HL-60 (cell line): ENCODE measurements at places on chromosomes 5 and 9.

DNA sequence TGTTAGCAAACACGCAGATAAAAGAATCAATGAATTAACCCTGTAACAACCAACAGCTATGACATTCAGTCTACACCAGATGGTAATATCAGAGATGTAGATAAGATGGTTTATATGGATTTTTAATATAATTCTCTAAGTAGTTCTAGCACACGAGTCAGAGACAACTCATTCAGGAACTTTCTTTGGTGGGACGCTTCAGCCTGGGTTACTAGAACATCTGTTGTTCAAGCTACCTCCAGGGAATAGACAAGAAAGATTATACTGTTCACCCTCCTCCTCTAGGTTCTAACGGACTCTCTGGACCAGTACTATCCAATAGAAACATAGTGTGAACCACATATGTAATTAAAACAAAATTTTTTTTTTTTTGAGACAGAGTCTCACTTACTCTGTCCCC, 73.8 kb downstream of the RAPGEF1 start:
- no peak for DNase-seq

GRCh38 chr9:16912197-16912596, 41.7 kb upstream of the BNC2 start:
- DNase-seq, result no peak

- DNase-seq, result no peak
Observed at GRCh38 chr9:35689542-35690293, at the start of gene TPM2. Gene TPM2 (minus strand): TSS chr9:35689925. CDS start chr9:35689817, 108 bp downstream.

DNA sequence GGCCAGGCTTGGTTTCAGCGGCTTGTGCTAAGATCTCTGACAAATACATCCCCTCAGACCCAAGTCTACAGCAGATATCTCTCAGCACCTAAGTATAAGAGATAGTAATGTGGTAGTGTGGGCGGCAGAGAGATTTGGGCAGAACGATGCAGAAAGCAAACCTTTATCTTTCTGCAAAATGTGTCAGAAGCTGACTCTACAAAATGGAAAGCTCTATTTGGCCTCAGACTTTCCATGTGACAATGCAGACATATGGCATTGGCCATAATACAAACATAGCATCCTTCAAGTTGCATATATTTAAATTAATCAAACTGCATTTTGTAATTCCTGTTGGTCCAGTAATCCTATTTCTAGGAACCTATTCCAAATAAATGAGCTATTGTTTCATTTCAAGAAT, 102.5 kb upstream of the RAI14 start:
- DNase-seq, result no peak

GRCh38 chr5:45098483-45098882, 289.7 kb downstream of the MRPS30 start:
- no peak for DNase-seq

- no peak for DNase-seq
Observed at GRCh38 chr9:99262949-99263418, 40.9 kb downstream of the SEC61B start.

GRCh38 chr5:997001-997474, 11.6 kb upstream of the NKD2 start:
- no peak for DNase-seq

DNA sequence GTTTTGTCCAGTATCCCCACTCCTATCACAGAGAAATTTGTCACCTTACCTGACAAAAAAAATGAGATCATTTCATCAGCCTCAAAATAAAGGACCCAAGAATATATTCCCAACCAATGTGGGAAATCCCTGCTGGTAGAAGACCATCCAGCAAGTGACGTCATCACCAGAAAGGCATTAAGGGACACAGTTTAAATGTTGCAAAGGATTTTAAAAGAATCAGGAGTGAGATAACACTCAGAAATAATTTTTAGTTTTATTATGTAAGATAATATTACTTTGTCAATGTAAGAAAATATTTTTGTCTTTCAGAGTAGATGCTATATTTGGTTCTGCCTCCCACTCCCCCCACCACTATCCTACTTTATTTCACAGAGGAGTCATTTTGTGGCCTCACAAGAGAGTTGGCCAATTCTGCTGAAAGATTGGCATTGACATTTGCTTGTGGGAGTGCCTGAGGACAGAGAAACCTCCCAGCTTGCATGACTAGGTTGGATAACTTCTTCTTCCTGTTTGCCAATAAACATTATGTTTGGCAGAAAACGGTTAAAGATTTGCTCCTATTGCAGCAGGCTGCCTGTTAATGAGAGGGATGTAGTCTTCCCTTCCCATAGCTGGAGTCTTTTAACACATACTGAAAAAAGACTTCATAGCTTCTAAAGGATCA, 288.6 kb upstream of the DAB2 start:
- DNase-seq, result peak; percentile 89

DNA sequence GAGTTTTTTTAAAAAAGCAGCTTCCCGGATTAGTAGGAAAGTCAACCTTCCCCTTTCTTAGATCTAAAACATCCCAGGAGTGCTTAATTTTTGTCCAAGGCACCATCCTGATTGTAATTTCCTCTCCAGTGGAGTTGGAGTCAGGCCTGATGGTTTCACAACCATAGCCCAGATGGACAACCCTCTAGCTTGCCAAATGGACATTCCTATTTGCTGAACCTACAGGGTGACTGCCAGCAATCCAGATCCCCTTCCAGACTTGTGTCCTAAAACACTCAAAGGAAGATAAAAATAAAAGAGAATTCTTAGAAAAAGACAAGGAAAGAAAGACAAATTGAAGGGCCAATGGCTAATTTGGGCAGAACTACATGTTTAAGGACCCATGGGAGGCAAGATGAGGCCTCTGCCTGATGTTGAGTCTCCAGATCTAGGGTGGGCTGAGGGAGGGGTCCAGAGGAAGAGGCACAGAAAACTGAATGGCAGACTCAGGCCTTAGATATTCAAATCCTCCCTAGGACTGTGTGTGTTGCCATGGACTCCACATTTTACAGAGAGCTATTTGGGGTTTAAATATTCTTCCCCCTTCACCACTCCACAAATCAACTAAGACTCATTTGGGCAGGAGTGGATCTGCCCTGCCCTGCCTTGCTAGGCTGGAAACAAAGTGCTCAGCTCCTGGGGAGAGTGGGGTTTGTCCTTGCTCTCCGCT, 38.5 kb upstream of the SLC44A1 start:
- no peak for DNase-seq

DNA sequence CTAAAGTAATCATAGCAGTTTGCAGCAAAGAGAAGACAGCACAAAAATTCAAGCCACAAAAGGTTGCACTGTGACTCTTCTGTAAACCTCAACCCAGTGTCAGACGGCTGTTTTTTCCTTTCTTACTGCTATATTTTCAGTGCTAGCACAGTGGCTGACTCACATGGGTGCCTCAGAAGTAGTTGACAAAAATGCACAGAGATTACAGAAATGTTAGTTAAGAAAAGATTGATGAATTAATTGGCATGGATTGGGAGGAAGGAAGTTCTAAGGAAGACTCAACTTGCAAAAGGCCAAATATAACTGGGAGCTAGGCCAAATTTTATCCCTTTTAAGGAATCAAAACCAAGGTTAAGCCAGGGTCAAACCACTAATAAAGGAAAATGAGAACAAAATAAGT, 43.7 kb upstream of the ITGA1 start:
- no peak for DNase-seq

GRCh38 chr9:76181020-76181641, 213.1 kb downstream of the RFK start:
- no peak for DNase-seq

- no peak for DNase-seq
Observed at GRCh38 chr5:160449458-160449857, 27.8 kb downstream of the PTTG1 start.

- DNase-seq, result no peak
Observed at GRCh38 chr5:2861605-2862004, 110.1 kb upstream of the IRX2 start.

GRCh38 chr9:68731857-68732256, 26.8 kb downstream of the PIP5K1B start:
- no peak for DNase-seq

GRCh38 chr5:137119321-137119720, 379.8 kb downstream of the SPOCK1 start:
- DNase-seq, result no peak
